ENCODE measurements at places on chromosomes 5 and 9.

- no peak for DNase-seq
These were observed 150.3 kb upstream of the COL5A1 start for GRCh38 chr9:134491196-134491835.

- no peak for DNase-seq
These were observed 64.7 kb upstream of the PALM2AKAP2 start for GRCh38 chr9:109715344-109715743.

- DNase-seq = no peak
These were observed 299.3 kb upstream of the POU5F2 start for GRCh38 chr5:94040591-94041148.

DNA sequence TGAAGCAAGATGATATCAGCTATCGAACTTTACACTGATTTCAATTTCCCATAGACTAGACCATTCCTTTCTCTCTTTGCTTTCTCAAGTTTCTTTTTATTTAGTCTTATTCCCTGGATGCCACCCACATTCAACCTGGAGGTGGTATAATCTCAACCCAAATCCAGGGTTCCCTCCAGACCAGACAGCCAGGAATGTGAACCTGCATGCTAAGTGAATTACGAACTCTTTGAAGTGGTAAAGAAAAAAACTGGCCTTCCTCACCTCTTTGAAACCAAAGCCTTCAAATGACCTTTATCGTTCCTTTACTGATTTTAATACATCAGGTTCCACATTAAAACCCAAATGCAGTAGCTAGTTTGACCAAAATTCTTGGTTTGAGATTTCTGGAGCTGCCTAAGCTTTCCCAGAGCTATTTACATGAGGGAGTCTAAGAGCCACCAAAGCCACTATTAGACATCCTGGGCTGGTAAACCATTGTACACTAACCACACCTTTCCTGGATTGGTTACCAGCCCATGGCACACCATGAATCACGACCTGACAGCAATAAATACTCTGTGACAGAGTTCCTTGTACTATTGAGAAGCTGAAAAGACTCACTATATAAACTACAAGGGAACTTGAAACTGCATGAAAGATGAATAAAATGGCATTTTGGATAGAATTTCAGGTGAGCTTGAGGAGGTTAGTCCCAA lies 323.7 kb downstream of the ADAMTS6 start:
- no peak for DNase-seq

- DNase-seq = no peak
These were observed 31.6 kb upstream of the UBAC1 start for GRCh38 chr9:135992486-135993408.

DNA sequence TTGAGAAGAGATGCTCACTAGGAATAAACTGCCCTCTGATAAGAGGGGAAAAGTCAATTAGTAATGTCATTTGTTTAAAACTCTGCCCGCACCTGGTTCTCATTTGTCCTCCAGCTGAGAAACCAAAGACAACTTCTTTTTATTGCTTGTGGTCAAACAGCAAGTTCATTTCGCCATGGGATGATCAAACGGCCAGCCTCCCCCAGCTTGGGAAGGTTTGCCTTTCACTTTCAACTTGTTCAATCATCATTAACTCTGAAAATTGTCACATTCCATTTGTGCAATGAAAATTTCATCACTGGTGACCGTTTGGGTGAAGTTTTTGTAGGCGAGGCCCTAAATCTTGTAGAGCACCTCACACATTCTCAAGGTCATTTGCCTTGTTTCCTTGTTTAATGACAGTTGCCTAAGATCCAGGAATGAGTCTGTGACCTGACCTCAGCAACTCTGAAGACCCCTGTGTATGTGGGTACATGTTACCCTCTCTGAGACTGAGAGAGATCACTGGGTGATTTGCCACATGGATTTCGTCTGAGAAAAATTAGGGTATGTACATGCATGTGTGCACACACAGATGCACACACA lies 117.7 kb downstream of the MARCHF3 start:
- no peak for DNase-seq

DNA sequence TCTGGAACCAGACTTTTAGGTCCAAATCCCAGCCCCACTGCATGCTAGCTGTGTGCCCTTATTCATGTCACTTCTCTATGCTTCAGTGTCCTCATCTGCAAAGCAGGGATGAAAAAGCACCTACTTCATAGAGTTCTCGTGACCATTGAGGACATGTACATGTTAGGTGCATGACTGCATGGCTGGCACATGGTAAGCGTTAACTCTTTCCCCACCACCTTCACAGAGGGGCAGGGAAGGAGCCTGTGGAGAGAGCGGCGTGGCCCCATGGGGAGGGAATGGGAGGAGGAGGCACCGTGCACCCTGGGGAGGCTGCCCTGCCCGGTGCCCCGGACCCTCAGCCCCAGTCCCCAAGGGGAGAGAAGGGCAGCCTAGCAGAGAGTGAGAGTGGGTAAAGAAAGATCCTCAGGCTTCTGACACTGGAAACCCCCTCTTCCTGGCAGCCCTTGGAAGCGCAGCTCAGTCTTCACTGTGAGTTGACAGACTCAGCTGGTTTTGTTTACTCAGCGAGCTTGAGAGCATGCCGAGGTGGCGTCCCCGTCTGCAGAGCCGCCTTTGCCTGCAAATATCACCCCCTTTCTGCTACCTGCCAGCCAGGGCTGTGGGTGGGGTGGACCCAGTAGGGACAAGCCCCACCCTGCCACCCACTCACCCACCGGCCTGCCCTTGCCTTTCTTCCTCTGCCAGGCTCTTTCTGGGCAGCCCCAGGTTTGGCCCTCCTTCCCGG lies 10.6 kb upstream of the ANGPTL2 start:
- DNase-seq = no peak

DNA sequence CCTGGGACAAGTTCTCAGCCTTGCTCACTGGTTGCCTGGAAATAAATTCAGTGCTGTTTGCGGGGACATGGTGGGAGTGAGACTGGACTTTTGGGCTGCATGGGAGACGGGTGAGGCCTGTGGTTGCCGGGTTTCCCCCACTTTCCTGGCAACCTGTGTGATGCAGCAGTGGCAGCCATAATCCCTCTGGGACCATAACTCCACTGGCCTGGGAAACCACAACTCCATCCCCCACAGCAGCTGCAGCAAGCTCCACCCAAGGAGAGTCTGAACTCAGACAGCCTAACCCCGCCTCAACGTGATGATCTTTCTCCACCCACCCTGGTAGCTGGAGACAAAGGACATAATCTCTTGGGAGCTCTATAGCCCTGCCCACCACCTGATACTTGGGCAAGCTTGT lies 349.9 kb downstream of the PIK3R1 start:
- DNase-seq = no peak

- DNase-seq = no peak
These were observed 40.3 kb downstream of the NUP188 start for GRCh38 chr9:128987805-128988204.
